Activated T-helper 1 cell treated with anti-CD3 and anti-CD28 coated beads, Interleukin-2, amount 50 U/mL, for 16 hours (primary cell): ENCODE measurements at places on chromosomes 5 and 9.

GRCh38 chr9:128033609-128034008 is 33.5 kb downstream of the NAIF1 start:
- no peak for DNase-seq

GRCh38 chr5:97338729-97339128 is 155.7 kb upstream of the RIOK2 start:
- no peak for DNase-seq

GRCh38 chr5:120053841-120054240 is 410.3 kb upstream of the PRR16 start:
- DNase-seq = no peak

GRCh38 chr5:178576591-178577351 is 13.4 kb downstream of the COL23A1 start:
- no peak for DNase-seq

GRCh38 chr9:134648701-134649530 is 7.3 kb downstream of the COL5A1 start:
- DNase-seq = no peak
